ENCODE measurements at places on chromosomes 3 and 15.

DNA sequence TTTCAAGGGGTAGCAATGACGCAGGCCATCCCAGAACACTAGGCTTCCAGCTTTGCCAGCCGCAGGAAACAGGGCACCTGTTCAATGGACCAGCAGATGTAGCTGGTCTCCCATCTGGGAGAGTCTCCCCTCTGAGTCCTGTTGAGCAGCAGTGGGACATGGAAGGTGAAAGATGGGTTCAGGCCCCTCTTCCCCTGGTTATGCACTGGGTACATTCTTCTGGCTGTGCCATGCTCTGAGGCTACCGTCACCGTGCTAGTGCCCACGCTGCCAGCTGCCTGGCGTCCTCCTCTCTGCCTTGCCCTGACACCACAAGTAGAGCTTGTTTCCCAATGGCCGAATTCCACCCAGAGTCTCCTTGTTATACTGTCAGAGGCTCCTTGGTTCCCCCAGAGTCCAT, 63.1 kb downstream of the TLE3 start:
- DNase-seq = no peak

GRCh38 chr3:149010504-149010951, 19.2 kb downstream of the GYG1 start:
- DNase-seq = no peak

DNA sequence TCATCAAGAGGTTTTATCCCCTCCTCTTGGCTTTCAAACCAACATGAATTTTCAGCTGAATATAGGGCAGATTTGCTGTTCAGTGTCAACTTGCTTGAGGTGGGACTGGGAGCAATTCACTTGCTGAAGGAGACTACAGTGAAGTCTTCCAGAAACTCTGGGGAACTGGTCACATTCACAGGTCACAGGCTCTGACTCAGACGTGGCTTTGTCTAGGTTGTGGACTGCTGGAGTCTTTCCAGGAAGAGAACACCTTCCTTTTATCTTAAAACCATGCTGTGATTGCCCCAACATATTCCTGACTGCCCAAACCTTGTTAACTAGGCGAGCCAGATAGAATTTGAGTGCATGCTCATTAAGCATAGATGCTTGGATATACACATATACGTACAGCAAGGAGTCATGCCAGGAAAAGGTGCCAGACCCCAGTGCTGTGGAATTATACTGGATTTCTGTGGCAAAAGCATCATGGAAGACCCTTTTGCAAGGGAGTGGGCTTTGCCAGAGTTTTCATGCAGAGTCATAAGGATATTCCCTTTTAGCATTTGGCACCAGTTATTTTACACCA, 399.1 kb upstream of the TBL1XR1 start:
- DNase-seq = no peak

GRCh38 chr3:44554626-44555592, at the start of gene ZKSCAN7:
ZKSCAN7 (plus strand) TSS chr3:44555193; CDS start chr3:44557048, 1,855 bp downstream.
- DNase-seq = no peak

DNA sequence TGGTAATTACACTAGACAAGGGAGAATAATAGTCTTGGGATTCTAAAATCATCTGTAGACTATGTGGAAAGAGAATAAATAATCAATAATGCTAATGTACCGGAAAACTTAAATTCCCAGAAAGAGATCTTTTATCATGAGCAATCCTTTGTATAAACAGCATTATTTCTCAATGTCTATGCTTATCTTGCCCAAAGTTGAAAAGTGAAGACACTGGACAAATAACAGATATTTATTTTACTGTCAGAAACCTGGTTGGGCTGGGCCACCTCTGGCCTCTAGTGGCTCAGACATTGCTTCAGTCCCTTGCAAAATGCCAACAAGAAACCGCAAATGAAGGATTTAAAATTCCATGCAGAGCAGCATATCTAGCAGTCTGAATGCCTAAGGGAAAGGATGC, 409.9 kb downstream of the FHIT start:
- DNase-seq = no peak

DNA sequence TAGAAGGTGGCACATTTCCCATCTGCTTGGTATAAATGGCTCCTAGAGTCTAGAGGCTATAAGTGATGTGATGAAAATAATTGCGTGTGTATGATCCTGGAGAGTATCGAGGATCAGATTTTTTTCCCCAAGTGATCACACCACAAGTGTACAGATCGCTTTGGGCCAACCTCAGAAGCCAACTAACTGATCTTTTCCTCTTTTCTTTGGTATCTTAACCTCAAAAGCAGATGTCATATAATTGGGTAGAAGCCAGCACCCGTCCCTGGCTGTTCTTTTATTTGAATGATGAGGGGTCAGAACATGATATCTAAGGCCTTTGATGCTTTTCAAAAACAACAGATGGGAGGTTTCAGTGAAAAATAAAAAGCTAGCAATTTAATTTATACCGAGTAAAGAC, 3.3 kb downstream of the P2RY14 start:
- no peak for DNase-seq

- DNase-seq = no peak
These were observed 236.8 kb downstream of the LRRN1 start for GRCh38 chr3:4036046-4036445.

- no peak for DNase-seq
These were observed 80.9 kb upstream of the RASGRF1 start for GRCh38 chr15:79171320-79172031.

DNA sequence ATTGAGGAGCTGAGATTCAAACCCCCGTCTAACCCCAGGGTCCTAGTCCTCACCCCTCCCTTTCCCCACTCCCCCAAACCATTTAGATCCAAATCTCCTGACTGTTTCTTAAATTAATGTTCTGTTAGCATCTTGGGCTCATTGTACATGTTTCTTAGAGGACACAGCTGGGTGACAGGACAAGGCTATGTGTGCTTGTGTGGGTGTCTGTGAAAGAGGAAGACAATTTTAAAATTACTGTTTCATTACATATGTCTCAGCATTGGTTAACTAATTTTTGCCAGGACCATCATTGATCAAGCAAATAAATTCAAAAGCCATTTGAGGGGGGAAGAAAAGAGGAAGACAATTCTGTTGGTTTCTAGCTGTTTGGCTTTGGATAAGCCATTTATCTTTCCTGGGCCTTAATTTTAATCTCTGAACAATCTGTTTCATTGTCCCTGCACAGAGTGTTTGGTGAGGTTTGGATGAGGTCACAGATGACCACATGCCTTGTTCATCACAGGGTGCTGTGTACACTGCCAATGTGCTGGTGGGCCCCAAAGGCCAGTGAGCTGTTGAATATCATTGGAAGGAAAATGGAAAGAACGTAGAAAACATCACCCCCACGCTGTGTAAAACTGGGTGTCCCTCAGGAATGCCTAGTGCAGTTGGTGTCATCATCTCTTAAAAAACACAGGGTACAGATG, 51.9 kb downstream of the RPLP1 start:
- no peak for DNase-seq

DNA sequence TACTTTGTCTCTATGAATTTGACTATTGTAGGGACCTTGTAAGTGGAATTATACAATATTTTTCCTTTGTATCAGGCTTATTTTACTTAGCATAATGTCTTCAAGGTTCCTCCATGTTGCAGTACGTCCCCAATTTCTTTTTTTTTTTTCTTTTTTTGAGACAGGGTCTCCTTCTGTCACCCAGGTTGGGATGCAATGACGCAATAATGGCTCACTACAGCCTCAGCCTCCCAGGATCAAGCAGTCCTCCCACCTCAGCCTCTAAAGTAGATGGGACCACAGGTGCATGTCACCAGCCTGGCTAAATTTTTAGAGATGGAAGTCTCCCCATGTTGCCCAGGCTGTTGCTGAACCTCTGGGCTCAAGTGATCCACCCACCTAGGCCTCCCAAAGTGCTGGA, 40.5 kb upstream of the RPS17 start:
- DNase-seq = no peak

- DNase-seq = no peak
These were observed 36.1 kb upstream of the PFN2 start for GRCh38 chr3:150006794-150007193.

All from AG04450 (cell line).